Stimulated activated CD8-positive, alpha-beta memory T cell treated with anti-CD3 and anti-CD28 coated beads, Interleukin-4, amount 100 ng/mL, for 24 hours (primary cell): ENCODE measurements at places on chromosomes 6 and 20.

GRCh38 chr6:112044196-112044595 is 9.7 kb upstream of the CCN6 start:
- DNase-seq, result no peak

DNA sequence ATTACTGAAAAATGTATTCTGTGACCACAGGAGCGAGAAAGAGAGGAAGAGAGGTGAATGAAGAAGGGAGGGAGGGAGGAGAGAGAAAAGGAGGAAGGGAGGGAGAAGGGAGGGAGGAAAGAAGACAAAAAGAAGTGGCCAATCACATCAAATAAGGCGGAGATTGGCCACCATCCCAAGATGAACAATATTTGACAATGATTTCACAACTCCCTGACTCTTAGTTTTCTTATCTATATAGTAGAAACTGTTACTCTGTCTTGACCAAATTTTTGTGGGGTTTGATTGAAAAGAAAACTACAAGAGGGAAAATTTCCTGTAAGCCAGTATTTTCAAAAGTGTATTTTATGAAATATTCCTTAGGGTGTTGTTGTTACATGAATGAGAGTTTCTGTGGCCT is 52.6 kb downstream of the FOXA2 start:
- DNase-seq, result no peak

GRCh38 chr6:11384531-11385309 is 152.3 kb upstream of the NEDD9 start:
- DNase-seq, result no peak

- no peak for DNase-seq
Observed at GRCh38 chr6:28408076-28408802, 8.7 kb upstream of the ZSCAN12 start.

DNA sequence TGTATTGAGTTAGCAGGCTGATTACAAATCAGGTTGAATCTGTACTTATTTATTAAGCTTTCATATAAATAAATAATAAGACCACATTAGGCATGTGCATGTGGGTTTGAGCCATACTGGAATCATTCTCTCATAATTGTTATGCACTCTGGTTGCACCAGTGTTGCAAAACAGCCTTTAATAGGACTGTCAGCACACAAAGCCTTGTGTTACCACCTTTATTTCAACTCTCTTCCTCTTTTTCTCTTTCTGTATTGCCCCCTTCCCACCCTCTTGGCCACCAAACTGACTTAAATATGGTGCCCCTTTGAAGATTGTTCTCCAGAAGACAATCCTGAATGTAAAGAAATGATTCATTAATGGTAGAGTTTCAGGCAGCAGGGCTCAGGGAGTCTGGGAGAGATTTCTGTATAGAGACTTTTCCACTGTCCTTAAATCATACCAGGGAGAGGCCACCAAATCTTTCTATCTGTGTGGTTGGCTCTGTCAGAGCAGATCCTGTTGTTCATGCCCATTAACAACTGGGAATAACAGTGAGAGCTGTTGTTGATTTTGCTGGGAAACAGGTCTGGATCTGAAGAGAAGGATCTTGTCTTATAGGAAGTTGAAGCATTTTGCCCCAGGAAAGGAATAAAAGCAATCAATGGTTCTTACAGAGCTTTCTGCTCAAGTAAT is 131.6 kb upstream of the SOX4 start:
- DNase-seq, result no peak

GRCh38 chr6:99821164-99821563 is 172.9 kb downstream of the MCHR2 start:
- no peak for DNase-seq

DNA sequence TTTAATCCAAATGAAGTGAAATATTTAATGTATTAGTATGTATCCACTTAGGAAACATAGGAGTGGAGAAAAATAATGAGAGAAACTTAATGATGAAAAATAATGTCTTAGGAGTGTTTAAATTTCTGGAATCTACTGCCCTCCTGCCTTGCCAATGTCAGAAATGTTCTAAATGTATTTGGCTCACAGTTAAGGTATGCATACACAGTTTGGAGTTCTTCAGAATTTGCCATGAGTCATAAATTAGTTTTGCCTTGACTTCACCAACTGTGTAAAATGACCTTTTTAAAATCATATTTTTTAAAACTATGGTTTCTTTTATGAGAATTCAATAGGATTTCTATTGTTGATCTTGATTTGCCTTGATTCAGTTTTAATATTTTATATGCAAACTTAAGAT is 191.7 kb upstream of the HSF2 start:
- DNase-seq, result no peak

DNA sequence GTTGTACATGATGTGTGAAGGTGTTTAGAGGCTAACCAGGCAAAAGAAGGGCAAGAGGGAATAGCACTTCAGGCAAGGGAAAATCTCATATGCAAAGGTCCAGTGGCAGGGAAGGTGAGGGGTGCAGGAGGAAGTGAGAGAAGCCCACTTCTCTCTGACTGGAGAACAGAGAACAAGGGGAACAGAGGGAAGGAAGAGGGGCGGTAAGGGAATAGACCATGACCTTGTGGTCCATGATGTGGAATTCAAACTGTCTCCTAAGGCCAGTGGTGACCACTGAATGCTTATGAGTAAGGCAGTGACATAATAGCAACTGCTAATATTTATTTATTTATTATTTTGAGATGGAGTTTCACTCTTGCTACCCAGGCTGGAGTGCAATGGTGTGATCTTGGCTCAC is 20.6 kb upstream of the SLC9A8 start:
- DNase-seq, result no peak

DNA sequence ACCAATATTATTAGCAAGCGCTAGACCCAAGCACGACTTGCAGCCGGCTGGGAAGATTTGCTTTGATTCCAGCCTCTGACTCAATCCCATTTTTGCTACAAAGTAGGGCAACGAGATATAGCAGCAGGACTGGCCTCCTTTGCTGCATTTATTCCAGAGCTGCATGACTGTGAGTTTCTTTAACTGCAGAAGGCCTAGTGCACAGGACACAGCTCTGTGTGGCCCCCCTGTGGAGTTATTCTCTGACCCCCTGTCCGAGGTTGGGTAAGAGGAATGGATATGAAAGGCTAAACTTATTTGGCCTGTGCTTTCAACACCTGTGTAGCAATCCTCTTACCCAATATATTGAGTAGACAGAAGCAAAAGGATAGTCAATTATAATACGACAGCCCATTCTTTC is 133.3 kb upstream of the SPTLC3 start:
- DNase-seq, result no peak

GRCh38 chr6:140979642-140980091 is 1153.1 kb upstream of the GJE1 start:
- DNase-seq, result no peak

DNA sequence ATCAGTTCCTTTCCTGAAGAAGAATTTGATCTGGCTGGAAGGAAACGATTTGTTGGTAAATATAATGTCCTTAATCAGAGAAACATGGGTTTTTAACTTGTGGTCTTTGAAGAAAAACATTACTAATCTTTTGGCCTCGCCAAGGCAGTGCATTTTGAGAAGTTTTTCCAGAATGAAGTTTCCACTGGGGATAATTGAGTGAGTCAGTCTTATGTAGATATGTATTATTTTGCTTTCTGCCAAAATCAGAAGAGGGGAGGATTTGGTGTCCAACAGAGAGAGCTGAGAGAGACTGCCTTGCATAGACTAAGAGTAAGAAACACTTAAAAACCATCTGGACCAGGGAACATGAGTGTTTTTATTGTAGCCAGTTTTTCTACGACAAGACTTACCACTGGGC is 79.9 kb downstream of the FNDC1 start:
- DNase-seq, result no peak

DNA sequence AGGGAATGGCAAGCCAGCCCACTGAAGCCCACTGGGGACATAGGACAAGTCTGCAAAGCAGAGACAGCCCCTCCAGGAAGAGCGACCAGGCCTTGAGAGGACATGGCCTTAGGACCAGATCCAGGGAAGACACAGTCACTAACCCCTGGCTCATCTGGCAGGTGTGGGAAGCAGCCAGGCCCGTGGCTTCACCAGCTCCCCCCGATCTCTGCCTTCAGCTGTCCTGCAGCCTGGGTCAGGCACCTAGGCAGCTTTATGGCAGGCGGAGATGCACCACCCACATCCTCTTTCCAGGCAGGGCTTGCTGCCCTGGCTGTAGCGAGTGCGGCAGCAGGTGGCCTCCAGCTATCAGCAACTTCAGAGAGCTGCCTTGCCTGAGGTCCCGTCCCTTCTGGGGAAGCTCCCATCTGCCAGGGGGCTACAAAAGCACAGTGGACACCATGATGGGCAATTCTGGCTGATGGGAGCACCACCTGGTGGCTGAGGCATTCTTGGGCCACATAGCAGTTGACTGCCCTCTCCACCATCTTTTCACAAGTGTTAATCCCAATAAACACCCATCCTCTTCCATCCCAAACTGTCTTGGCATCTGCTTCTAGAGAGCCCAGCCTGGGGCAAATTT is 85.8 kb downstream of the DZANK1 start:
- no peak for DNase-seq

- no peak for DNase-seq
Observed at GRCh38 chr6:75419416-75419815, 74.2 kb downstream of the FILIP1 start.

DNA sequence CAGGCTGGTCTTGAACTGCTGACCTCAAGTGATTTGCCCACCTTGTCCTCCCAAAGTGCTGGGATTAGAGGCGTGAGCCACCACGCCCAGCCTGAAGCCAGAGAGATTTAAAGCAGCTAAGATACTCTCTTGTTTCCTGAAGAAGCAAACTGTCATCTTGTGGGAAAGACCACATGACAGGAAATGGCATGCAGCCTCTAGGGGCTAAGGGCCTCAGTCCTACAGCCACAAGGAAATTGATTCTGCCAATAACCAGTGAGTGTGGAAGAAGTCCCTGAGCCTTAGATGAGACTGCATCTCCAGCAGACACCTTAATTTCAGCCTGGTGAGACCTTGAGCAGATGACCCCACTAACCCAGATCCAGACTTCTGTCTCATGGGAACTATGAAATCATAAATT is 40.9 kb downstream of the KIZ start:
- no peak for DNase-seq

- no peak for DNase-seq
Observed at GRCh38 chr20:45578231-45578630, 853 bp downstream of the WFDC8 start.

DNA sequence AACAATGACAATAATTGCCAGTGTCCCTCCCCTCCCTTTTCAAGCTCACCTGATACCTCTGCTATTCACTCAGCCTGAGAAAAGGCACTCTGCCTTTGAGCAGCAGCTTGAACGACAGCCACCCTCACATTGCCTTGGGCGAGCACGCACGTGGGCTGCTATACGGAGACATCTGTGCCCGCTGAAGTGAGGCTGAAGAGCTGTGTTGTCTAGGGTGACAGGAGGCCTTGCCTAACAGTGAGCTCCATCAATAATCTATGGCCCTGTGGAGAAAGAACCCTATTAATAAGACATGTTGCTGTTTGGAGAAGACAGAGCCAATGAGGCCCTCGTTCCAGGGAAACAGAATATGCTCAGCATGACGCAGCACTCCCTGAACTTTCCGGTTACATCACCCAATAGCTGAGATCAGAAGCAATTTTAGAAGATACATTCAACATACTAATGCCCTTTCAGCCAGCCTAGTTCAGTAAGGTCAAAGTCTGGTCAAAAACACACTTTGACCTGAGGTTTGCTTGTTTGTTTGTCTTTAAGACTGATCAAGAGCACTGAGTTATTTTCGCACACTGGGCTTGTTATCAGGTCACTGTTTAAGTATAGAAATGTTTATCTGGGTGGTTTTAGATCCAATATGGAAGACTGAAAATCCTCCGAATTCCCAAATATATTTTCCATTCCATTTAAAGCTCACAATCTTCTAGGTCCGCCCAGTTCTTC is 30.6 kb downstream of the RBM24 start:
- DNase-seq, result no peak

DNA sequence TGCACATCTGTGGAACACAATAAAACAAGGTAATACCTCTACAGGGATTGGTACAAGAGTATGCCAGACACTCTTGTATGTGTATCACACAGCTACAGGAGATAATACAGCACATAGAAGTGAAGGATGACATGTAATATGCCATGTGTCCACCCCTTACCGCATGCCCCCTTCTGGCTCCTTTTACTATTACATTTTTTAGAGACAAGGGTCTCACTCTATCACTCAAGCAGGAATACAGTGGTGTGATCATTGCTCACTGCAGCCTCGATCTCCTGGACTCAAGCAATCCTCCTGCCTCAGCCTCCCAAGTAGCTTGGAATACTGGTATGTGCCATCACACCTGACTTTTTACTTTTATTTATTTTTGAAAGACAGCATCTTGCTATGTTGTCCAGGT is 4.2 kb upstream of the NCR3 start:
- no peak for DNase-seq

DNA sequence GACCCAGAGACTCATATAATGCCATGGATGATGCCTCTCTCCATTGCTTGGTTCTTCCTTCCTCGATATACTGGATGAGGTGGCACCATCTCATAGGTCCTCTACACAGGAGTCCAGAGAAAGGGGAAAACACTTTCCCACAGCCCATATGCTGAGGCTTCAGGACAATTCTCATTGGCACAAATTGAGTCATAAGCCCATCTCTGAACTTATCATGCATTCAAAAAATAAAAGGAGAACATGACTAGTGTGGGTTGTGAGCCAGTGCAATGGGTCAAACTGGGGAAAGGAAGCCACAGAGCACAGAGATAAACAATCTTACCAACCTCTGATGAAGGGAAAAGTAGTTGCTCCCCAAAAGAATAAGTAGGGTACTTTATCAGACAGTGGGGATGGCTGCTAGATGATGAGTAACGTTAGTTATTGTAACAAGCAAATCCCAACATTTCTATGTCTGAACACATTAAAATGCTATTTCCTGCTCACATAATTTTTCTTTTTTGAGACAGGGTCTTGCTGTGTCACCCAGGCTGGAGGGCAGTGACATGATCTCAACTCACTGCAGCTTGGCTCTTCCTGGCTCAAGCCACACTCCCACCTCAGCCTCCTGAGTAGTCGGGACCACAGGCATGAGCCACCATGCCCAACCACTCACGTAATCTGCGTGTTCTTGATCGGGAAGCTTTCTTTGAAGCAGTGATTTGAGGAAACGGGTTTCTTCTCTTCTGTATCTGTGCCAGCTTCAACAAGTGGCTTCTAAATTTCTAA is 27.0 kb downstream of the SOD2 start:
- no peak for DNase-seq

GRCh38 chr6:42417641-42418112 is 34.0 kb downstream of the TRERF1 start:
- peak; percentile 44 for DNase-seq

DNA sequence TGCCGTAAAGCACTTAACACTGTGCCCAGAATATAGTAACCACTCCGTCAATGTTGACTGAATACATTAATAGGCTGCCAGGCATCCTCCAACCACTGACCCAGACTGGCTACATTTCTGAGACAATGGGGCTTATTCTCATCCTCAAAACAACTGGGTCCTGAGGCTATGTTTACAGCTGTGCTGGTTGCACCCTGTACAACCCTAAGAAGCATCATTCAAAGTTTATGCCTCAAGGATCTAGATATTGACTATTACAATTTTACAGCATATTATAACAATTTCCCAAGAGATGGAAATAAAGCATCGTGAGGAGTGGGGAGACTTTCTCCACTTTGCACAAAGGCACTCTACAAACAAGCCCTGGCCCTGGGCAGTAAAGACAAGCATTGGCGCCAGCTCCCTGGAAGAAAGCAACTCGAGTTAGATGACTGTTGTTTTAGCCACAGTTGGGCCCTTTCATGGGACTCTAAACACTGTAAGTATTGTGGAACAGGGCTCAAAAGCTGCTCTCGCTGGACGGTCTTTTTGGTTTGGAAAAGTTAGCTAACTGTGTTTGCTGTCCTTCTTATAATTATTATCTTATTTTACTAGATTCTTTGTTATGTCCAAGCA is 30.2 kb downstream of the MYLIP start:
- DNase-seq, result no peak

- peak; percentile 66 for DNase-seq
Observed at GRCh38 chr6:38493931-38494547, 145.7 kb downstream of the BTBD9 start.
